ENCODE measurements at places on chromosomes 6 and 20. TPM values are rescaled to one million over a fixed set of nuclear protein-coding genes. Genes with fewer than 3 reads are reported as not detected.

VSX1 gene
- not detected for total RNA-seq

NDRG3 gene
- 26.3 TPM for total RNA-seq

SRSF6 gene
- total RNA-seq = 110 TPM

PAX1 gene
- total RNA-seq = not detected

HCRTR2 gene
- total RNA-seq = not detected

MRPS10 gene
- total RNA-seq = 23.7 TPM

ACTL10 gene
- total RNA-seq = 1.2 TPM

OR2H2 gene
- not detected for total RNA-seq

MPIG6B gene
- total RNA-seq = not detected

PACRG gene
- 2.5 TPM for total RNA-seq

GPANK1 gene
- 63.5 TPM for total RNA-seq

BMP7 gene
- not detected for total RNA-seq

EEF1A2 gene
- 1.0 TPM for total RNA-seq

MROH8 gene
- 3.3 TPM for total RNA-seq

USP49 gene
- 4.1 TPM for total RNA-seq

PPP1R16B gene
- total RNA-seq = 6.5 TPM

MAK gene
- total RNA-seq = not detected

HLA-DRB5 gene
- 36.3 TPM for total RNA-seq

KCNQ5 gene
- total RNA-seq = 5.0 TPM

DDX43 gene
- total RNA-seq = not detected

All from Peyer's patch (tissue), 4 donors.